ENCODE measurements at places on chromosomes 4 and X.

DNA sequence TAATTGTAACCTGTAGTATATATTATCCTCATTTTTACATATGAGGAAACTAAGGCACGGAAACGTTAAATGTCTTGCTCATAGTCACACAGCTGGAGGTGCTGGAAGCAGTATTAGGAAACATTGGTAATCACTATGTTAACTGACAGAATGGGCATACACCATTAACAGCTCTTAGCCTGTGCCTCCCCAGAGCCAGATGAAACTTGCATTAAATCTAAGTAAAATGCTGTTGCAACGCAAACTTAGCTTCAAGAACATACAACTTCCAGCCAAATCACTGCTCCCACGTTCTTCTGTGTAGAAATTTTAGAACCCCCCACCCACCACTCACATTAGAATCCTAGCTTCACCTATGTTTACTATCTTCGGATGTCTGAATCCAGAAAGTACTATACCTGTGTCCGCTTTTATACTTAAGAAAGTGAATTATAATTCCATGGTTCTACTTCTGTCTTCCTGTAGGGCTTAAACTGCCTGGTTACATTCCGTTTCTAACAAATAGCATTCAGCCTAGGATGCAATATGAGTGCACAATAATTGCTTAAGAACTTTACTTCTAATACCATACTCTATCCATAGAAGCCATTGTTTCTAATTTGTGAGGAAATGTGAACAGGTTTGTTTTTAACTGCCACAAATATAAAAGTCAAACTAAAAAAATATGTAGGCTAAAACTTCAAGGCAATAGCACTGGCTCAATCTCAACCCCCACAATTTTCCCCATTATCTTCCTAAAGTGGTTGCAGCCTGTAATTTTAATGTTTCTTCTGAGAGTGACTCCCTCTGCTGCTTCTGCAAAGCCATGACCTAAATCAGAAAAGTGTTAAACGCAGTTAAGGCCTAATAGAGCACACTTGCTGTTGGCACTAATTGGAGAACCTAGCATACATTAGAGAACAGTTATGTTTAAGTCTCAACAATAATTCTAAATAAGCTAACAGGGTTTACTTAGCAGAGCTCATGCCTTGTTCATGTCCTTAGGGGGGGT is 4.4 kb downstream of the UNC5C start:
- no peak for DNase-seq

DNA sequence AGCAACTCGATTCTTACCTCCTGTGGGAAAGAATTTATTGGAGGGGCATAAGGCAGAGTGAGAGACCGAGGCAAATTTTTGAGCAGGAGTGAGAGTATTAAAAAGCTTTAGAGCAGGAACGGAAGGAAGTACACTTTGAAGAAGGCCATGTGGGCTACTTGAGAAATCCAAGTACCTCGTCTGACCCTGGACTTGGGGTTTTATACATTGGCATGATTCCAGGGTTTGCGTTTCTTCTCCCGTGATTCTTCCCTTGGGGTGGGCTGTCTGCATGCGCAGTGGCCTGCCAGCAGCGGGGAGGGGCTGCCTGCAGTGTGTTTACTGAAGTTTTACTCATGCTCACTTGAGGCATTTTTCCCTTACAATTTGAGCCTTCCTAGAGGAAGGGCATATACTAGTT is 3.4 kb downstream of the GALNT7 start:
- no peak for DNase-seq

GRCh38 chr4:36551697-36552214 is 270.3 kb downstream of the DTHD1 start:
- no peak for DNase-seq

DNA sequence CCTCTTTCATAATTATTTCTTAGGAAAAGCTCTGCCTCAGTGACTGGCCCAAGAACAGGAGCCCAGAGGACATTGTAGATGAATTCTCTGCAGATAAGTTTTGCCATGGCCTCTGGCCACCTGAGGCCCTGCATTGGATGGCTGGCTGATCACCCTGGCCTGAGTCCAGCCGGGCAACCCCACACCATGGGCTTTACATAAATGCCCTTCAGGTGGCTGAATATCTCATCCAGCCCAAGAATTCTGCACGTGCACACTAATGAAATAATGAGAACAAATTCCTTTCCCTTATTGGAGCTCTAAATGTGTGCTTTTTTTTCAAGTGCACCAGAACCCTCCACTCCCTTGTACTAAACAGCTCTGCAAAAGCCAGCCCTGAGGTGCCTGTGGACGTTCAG is 65.7 kb downstream of the IRF2 start:
- no peak for DNase-seq

DNA sequence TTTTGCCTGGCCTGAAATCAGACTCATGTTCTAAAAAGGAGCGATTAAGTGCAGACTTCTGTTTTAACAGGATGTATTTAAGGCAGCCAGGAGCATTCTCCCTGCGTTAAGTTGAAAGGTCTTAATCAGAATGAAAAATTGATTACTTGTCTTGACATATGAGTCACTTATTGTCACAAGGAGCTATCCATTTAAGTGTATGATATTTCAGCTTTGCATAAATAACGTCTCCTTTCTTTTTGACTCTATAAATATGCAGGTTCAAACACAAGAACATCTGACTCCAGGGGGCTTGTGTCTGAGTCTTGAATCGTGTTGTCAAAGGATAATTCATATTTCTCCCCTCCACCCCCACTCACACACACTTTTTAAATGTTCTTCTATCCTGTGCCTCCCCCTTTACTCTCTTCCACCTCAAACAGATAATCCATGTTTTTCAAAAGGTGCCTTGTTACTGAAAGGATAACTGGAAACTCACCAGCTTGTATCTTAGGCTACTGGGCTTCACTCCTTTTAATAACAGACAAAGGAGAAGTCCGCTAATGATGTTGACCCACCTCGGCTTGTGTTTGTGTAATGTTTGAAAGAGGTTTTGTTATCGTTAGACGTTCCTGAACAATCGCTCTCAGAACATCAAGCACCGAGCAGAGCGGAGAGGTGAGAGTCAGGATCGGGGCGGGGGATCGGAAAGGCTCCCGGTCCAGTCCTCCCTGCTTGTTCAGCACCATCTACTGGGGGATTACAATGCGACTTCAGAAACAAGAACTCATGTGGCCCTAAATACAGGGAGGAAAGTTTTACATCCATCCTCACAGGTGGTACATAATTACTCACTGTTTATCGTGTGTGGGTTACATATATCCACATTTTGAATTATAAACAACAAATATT is 107.5 kb upstream of the RPL34 start:
- no peak for DNase-seq

DNA sequence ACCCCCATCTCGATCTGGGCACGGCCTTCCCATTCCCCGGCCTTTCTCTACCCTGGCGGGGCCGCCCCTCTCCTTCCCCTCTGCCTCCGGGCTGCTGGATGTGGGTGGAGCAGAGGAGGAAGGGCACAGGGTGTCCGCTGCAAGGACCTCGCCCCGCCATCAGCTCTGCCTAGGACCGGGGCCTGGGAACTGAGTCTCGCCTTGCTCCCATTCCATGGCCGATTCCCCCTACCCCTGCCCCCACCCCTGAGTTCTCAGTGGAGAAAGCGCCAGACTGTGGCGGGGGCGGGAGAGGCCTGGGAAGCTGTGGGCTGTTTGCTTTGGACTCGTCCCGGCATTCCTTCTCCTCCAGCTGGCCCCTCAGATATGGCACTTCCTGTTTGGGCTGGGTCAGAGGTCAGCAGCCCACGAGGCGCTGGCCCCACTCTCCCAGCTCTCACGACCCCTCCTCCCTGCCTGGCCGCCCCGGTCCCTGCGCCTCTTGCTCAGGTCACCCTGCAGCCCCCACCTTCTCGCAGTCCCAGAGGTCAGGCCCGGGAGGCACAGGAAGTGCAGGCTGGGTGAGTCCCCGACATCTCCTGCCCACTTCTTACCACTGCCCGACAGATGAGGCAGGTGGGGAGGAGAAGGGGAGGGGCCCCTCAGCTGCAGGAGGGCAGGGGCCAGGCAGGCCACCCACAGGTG is 6.4 kb upstream of the BGN start:
- no peak for DNase-seq

GRCh38 chrX:118632862-118633261 is 94.5 kb upstream of the IL13RA1 start:
- DNase-seq = no peak

- no peak for DNase-seq
These were observed 1282.0 kb downstream of the PCDH7 start for GRCh38 chr4:32002037-32002747.

GRCh38 chrX:68203211-68203610 is 230.1 kb downstream of the OPHN1 start:
- DNase-seq = no peak

DNA sequence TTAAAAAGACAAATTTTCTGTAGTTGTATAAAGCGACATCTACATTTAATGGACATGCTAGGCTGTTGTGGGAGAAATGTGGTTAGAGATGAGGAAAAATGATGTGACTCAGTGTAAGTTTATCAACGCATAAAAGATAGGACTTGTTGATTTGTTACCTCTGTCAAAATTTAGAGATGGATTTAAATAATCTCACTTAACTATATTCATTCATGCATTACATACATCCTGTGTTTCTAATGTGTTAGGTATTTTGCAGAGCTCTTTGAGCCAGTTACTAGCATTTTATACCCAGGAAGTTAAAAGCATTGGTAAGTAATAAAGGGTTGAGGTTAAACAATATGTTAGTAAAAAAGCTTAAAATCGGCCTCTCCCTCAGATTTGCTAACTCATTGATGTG is 34.3 kb downstream of the METAP1 start:
- DNase-seq = no peak

- DNase-seq = no peak
These were observed 87.6 kb upstream of the JADE1 start for GRCh38 chr4:128721896-128722295.

- DNase-seq = no peak
These were observed 17.5 kb downstream of the CXCL13 start for GRCh38 chr4:77623091-77623490.

Measured in stimulated activated CD8-positive, alpha-beta memory T cell treated with anti-CD3 and anti-CD28 coated beads, Interleukin-7, amount 100 ng/mL, for 24 hours (primary cell).